GM04504 (cell line): ENCODE measurements at places on chromosomes 3 and 15.
A peak's percentile ranks its signal among the peaks of the same experiment; 100 is the strongest.

- DNase-seq = no peak
Observed at GRCh38 chr3:69058180-69058946, 6.2 kb upstream of the TMF1 start.

- DNase-seq = peak; percentile 72
Observed at GRCh38 chr15:74200412-74200815, 2.2 kb downstream of the STRA6 start.

- no peak for DNase-seq
Observed at GRCh38 chr3:10743366-10744097, 72.5 kb upstream of the SLC6A11 start.

GRCh38 chr15:36499412-36500389 lies 79.7 kb upstream of the CDIN1 start:
- DNase-seq = no peak

- no peak for DNase-seq
Observed at GRCh38 chr3:149850787-149851584, 38.0 kb downstream of the RNF13 start.

DNA sequence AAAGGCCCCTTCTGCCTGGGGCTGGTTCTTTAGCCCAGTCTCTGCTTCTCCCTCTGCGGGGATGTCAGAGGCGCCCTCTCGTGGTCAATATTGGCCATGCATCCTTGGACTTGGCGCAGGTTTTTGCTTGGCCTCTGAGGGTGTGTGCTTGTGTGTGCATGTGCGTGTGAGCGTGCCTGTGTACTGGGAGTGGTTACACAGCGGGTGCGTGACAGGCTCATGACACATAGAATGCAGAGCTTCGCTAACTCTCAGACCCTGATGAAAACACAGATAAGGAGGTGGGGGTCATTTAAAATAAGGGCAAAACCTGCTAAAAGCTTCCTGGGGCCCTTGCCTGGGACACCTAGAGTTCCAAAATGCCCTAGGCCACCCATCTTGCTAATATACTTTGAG lies 160.9 kb downstream of the SMAD6 start:
- peak; percentile 82 for DNase-seq

GRCh38 chr3:172750069-172750367 lies 508 bp upstream of the ECT2 start:
- DNase-seq = no peak
